ENCODE measurements at places on chromosomes 13 and 19.

GRCh38 chr19:19540715-19541515 is 2.9 kb downstream of the CILP2 start:
- DNase-seq = no peak

DNA sequence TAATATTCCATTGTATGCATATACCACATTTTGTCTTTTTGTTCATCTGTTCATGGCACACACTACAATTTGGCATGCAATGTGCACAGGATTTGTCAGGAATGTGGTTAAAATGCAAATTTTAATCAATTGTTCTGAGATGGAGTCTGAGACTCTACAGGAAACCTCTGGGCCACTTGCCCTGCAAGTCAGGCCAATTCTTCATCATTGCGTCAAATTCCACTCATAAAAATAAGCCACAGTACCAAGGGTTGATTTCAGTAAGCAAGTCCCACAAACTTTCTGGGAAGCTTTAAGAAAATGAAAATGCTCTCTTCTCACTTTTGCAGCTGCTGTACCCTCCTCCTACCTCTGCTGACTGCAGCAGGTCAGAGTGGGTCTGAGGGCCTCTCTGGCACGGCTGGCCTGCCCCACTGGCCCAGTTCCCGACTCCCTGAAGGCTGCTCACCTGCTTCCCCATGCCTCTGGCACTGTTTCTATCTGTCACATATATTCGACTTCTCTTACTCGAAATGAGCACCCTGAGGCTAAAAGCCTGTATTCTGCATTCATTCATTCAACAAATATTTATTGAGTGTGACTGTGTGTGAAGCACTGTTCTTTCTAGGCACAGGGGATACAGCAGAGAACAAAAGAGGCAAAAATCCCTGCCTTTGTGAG is 83.8 kb upstream of the WASF3 start:
- DNase-seq = no peak

DNA sequence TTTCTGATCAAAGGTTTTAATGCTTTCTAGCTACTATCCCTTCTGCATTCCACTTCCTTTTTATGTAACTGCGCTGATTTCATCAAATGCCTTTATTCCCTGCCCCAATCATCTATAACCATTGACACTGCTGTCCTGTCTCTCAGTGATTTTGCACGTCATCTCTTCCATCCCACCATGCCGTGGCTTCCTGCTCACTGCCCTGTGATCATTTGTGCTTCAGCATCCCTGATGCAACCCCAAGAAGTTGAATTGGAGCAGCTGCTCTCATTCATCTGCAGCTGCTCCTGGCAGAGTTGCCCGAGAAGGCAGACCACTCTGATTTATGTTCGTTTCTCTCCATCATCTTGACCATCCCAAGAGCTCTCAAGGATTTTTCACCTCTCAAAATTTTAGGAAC is 112.4 kb downstream of the HS6ST3 start:
- DNase-seq = no peak

GRCh38 chr13:109509154-109509900 is 277.1 kb downstream of the IRS2 start:
- no peak for DNase-seq

DNA sequence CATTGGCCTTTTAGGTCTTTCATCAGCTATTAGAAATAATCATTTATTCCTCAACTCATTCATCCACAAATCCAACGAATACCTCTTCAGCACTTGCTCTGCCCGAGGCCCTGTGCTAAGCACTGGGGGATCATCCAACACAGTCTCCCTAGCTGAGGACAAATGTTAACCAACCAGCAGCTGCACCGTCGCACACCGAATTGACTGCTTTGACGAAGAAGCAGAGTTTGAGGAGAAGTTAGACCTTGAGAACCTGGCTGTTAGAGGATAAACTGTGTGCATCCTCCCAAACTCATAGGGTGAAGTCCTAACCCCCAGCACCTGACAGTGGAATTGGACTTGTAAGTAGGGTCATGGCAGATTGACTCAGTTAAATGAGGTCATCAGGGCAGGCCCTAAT is 170.9 kb downstream of the USP12 start:
- no peak for DNase-seq

- DNase-seq = no peak
These were observed 13.1 kb downstream of the GRAMD1A start for GRCh38 chr19:35013041-35013819.

GRCh38 chr19:33497131-33497777 is 24.3 kb downstream of the PEPD start:
- no peak for DNase-seq

DNA sequence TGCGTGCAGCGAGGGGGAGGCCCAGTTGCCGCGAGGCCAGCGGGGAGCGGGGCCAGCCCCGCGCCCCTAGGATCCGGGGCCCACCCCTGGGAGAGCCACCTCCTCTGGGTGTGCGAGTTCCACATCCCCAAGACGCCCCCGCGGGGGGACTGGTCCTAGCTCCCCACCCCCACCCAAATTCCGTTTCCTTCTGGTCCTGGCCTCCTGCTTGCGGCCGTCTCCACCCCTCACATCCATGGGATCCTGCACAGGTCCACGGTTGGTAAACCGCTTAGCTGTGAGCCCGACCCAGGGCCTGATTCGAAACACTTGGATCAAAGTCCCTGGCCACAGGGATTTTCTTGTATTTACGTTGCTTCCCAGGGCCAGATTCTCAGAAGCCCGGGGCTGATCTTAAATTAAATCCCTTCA is 324 bp upstream of the FBXO17 start:
- DNase-seq = no peak

GRCh38 chr13:24083141-24083540 is 77.4 kb upstream of the SPATA13 start:
- DNase-seq = no peak

DNA sequence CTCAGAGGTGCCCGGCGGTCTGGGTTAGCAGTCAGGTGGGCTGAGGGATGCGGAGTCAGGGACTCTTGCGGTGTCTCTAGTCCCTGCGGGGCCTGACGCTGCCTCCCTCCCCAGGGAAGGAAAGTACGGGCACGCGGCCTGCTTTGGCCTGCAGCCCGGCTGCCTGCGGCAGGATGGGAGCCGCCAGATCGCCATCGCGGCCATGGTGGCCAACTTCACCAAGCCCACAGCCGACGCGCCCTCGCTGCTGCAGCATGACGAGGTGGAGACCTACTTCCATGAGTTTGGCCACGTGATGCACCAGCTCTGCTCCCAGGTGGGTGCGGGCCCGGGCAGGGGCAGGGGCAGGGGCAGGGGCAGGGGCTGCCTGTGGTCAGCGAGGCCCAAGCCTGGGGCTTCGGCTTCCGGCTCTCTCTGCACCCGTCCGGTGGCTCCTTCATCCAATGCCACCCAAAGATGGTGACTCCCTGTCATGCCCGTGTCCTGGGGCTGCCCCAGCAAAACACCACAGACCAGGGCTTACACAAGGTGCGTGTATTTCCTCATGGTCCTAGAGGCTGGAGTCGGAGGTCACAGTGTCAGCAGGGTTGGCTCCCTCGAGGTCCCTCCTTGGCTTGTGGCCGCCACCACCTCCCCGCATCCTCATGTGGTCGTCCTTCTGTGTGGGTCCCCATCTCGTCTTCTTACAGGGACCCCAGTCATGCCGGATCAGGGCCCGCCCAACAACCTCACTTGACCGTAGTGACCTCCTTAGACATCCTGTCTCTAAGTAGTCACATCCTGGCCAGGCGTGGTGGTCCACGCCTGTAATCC is 11.3 kb upstream of the ZNF554 start:
- no peak for DNase-seq

- no peak for DNase-seq
These were observed 125.0 kb downstream of the URI1 start for GRCh38 chr19:30066781-30067759.

GRCh38 chr13:99496184-99497142 is 4.8 kb upstream of the TM9SF2 start:
- DNase-seq = peak; percentile 55

DNA sequence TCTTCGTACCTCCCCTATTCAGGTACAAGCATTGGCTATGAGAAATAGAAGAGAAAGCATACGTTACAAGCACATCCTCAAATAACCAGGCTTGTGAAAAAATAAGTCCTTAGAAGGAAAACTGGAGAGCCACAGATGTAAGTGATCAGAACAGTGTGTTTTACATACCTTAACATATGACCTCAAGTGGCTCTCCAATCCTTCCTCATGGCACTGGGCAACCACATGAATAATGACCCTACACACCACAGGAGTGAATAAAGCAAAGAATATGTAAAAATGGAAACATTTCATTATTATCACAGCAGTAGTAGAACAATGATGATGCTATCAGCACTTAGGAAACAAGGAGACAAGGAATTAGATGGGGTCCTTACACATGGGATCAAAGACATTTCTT is 96.5 kb downstream of the DOCK9 start:
- no peak for DNase-seq

DNA sequence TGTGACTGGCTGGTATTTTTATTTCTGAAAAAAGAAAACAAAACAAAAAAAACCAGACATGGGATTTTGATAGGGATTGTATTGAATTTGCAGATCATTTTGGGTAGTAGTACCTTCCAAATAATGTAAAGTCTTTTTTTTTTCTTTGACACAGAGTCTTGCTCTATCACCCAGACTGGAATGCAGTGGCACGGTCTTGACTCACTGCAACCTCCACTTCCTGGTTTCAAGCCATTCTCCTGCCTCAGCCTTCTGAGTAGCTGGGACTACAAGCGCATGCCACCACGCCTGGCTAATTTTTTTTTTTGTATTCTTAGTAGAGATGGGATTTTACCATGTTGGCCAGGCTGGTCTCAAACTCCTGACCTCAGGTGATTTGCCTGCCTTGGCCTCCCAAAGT is 4.2 kb downstream of the ZNF101 start:
- no peak for DNase-seq

- DNase-seq = no peak
These were observed 851 bp downstream of the ZNF320 start for GRCh38 chr19:52896431-52897137.
